ENCODE measurements at places on chromosomes 13 and 19.
A peak's percentile ranks its signal among the peaks of the same experiment; 100 is the strongest.

- DNase-seq: no peak
These were observed 927.3 kb downstream of the DIAPH3 start for GRCh38 chr13:59236309-59236919.

DNA sequence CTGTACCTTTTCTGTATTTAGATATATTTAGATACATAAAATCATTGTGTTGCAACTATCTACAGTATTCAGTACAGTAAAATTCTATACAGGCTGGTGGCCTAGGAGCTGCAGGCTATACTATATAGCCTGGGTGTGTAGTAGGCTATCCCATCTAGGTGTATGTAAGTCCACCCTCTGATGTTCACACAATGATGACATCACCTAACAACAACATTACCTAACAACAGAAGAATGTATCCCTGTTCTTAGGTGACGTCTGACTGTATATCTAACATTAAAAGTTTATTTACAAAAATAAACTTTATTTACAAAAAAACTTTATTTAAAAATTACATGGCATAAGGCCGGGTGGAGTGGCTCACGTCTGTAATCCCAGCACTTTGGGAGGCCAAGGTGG, 28.3 kb upstream of the ZFP30 start:
- no peak for DNase-seq

- no peak for DNase-seq
These were observed 53.3 kb downstream of the KCNRG start for GRCh38 chr13:50068508-50068907.

DNA sequence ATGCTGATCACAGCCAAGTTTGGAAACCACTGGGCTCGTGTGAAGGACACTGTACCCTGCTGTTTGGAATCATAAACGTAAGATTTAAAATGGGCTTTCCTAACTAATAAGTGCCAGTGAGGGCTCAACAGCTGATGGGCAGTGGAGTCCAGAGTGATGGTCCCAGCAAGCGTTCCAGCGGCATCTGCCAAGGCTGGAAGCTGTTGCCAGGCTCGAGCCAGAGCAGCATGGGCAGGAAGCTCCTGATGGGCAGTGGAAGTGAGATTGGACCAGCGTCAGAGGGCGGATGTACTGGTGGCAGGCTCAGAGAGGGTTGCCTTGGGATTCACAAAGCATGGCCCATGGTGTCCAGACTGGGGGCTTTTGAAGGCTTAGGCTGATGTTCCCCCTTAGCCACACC, 30.2 kb downstream of the COL4A2 start:
- no peak for DNase-seq

DNA sequence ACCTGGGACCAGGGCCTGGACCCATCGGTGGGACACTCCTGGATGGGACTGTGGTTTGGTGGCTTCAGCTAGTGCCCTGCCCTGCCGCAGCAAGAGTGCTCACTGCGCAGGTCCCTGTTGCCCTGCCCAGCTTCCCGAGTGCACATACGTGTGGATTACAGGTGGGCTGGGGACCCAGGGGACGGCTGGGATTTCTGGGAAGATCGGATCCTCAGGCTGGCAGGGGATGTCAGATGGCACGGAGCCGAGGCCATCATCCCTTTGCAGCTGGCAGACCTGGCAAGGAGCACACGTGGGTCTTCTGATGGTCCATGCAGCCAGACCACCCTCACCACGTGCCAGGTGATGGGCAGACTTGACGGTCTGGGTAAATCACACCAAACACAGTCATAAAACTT, 69.3 kb downstream of the CHST8 start:
- DNase-seq: no peak

DNA sequence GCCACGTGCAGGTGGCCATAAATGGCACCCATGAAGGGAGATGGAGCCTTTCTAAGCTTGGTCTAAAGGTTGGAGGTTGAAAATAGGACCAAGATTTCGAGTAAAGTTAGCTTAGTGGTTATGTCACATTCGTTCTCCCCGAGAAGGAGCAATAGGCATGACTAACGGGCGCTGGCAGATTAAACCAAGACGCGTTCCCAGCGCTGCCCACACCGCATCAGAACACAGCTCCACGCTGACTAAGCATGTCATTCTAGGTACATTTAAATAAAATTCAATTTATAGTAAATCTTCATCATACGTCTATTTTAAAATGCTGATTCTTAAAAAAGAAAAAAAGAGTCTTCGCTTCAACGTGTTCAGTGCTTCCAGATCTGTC, 95.0 kb upstream of the IRS2 start:
- no peak for DNase-seq

DNA sequence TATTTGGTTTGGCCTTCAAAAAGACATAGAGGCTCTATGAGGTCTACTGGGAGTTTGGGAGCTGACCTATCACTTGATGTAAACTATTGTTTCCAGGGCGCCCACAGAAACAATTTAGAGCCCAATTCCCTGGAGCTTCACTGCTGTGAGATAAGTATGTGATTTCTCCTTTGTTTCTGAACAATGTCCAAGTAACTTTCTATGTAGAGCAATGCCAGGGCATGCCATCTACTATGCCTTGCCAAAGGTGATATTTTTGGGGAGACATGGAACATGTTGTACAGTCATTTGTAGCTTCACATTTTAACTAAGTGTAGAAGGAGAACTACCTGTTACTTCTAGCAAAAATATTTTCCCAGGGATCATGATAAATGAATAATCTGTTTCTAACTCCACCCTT, 872.6 kb downstream of the GPC5 start:
- no peak for DNase-seq

DNA sequence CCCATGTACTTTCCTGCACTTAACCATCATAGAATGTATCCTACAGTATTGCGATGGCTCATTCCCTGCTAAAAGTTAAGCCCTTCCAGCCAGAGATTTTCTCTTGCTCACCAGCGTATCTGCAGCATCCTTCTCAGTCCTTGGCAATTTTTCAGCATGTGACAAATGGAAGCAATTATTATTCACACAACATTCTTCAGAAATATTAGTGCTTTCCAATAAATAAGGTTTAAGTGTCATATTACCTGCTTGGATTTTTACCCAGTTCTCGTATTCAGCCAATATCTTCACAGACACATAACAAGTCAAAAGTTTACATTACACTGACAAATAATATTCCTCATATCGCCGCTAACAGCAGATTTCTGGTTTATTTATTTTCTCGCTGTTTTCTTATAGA, 82.3 kb downstream of the POU4F1 start:
- DNase-seq: no peak

- DNase-seq: no peak
These were observed 16.6 kb downstream of the ZNF536 start for GRCh38 chr19:30388819-30389218.

GRCh38 chr19:49488863-49489537, 1.6 kb downstream of the RPL13A start:
- DNase-seq: no peak

DNA sequence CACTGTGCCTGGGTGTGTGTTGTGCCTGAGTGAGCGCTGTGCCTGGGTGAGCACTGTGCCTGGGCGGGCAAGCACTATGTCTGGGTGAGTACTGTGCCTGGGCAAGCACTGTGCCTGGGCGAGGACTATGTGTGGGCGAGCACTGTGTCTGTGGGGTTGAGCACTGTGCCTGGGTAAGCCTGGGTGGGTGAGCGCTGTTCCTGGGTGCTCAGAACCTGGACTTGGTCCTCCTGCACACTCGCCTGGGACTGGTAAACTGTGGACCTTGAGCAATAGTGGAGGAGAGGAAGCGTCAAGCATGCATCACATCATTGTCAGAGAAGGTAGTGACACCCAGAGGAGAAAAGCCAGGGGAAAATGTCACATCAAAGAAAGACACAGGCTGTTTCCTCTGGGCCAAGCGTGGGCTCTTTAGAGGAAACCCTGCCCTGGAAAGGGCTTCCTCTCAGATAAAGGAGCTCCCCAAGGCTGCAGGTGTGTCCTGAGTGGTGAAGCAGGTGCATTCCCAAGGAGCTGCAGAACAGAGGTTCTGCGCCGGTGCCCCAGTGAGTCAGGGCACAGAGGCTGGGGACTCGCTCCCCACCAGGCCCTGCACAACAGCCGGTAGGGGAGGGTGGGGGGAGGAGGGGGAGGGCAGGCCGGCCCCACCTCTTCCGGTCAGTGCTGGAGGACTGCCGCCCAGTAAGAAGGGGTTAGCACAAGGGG, 141.2 kb downstream of the TEX29 start:
- no peak for DNase-seq

DNA sequence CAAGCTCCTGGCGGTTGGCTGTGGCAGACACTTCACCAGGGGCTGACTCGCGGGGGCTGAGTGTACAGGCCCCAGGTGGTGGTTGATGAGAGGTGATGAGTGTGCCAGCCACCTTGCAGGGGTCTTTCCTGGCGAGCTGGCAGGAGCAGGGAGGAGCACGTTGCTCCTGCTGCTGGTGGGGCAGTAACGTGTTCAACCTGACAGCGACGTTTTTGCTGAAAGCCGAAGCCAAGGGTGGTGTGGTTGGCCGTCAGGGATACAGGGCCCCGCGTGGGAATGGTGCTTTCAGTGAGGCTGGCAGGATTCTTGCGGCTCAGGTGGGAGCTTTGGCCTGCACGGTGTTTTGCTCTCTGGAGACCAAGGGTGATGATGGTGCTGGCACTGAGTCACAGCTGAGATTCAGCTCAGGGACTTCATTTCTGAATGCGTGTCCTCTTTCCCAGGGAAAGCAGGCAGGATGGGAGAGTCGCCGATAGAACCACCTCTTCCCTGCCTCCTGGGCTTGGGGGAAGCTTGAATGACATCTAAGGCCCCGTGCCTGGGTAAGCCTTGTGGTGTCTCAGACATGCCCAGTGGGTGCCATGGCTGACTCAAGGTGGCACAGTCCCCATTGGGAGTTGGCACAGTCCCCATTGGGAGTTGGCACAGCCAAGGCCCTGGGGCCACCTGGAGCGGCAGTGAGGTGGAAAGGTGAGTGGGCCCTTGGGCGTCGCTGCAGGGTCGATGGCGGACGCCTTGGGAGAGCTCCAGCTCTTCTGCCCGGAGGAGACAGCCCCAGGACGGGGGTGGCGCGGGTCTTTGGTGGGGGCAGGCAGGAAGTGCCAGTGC, 8.8 kb downstream of the DAZAP1 start:
- DNase-seq: peak; percentile 44

DNA sequence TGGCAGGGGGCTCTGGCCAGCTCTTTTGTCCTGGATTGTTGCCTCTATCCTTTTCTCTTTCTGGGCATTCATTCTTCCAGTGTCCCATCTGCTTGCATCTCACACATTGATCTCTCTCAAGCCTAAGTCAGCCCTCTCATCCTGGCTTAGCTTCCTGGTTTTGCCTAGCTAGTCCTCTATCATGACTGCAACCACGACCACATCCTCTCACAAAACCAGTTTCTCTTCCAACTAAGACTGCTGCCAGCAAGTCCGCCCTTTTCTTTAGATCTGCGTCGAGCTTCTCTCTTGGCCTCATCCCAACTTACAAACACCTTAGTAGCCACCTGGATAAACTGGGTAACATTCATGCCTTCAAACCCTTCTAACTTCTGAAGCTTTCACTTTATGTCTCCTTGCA, 212.2 kb upstream of the HTR2A start:
- no peak for DNase-seq

GRCh38 chr19:10811391-10812111, 24.5 kb downstream of the TMED1 start:
- no peak for DNase-seq

DNA sequence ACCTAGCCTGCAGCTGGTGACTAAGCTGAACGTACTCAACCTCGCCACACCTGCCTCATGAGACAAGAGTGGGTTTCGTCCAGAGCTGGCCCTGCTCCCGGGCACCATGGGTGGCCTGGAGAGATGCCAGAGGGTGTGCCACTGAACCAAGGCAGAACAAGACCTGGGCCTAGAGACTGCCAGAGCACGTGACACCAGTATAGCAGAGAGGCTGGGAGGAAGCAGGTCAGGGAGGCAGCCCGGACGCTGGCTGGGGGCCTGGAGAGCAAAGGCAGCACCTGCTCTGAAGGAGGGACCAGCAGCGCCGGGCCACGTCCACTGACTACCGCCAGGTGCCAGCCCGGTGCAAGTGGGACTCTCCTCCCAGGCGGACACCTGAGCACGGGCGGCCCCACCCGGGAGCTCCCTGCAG, 7.3 kb upstream of the C13orf46 start:
- peak; percentile 34 for DNase-seq

DNA sequence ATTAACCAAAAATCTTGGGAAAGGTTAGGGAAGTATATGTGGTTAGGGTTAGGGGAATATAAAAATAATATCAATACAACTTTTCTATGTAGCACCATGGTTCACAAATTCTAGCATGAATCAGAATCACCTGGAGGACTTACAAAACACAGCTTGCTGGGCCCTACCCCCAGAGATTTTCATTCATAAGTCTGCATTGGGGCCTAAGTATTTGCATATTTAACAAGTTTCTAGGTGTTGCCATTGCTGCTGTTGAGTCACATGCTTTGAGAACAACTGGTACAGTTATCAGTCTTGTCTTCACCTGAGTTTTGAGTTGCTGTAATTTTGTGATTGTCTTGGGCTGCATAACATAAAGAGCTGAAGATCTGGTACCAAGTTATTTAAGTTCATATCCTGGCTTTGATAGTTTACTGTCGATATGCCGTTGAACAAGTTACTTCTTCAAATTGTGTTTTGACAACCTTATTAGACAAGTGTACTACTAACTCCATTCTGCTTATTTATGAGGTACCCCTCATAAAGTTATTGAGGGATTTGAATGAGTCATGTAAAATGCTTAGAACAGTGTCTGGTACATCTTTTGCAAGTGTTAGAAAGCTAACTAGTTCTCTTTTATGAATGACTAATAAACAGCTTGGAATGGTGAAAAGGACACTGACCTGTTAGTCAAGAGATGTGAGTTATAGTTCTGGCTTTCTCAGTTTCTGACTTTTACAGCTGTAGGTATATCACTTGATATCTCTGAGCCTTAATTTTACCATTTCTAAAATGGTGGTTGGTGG, 132.9 kb downstream of the PAN3 start:
- DNase-seq: peak; percentile 10

DNA sequence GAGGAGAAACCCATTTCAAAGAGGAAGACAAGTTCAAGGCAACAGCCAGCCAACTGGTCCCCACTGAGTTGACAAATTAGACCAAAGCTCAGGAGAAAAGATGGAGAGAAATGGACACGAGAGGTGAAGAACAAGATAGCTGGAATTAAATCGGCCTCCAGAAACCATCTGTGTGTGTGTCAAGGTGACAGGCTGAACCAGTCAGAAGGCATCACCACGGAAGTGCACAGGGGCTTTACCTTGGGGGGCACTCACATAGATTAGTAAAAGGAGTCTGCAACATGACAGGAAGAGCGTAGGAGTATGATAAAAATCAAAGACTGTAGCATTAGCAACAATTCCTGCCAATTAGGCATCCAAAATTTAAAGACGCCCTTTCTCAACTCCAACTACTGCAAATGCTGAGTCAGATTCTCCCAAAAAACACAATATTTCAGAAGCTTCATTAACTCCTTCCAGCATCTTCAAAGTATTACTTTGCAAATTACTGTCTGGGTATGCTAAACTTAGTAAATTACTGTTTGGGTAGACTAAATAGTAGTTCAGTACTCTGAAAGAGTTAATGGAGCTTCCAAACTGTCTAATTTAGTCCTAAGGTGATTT, 66.2 kb downstream of the FOXO1 start:
- DNase-seq: no peak

DNA sequence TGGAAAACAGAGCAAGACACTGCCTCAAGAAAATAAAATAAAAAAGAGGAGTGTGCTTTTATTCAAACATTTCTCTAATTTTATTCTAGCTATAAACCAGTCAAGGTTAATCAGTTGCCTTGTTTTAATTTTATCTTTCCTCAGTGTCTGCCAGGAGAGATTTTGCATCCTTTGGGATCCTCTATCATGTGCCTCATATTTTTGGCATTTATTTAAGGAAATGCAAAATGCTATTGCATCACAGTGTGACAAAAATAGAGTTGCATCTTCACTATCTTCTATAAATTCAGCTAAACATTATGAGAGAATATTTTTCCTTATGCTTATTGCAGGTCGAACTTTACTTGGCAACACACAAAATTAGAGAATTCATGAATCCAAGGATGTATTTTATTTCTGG, 639.0 kb upstream of the KLF12 start:
- DNase-seq: no peak
